ENCODE measurements at places on chromosomes 5 and 9.

- no peak for DNase-seq
Observed at GRCh38 chr5:94618029-94618492, 343 bp downstream of the KIAA0825 start.

GRCh38 chr5:140011297-140011802, 31.7 kb downstream of the NRG2 start:
- no peak for DNase-seq

GRCh38 chr9:9612270-9612669, 1000.5 kb downstream of the PTPRD start:
- DNase-seq: no peak

DNA sequence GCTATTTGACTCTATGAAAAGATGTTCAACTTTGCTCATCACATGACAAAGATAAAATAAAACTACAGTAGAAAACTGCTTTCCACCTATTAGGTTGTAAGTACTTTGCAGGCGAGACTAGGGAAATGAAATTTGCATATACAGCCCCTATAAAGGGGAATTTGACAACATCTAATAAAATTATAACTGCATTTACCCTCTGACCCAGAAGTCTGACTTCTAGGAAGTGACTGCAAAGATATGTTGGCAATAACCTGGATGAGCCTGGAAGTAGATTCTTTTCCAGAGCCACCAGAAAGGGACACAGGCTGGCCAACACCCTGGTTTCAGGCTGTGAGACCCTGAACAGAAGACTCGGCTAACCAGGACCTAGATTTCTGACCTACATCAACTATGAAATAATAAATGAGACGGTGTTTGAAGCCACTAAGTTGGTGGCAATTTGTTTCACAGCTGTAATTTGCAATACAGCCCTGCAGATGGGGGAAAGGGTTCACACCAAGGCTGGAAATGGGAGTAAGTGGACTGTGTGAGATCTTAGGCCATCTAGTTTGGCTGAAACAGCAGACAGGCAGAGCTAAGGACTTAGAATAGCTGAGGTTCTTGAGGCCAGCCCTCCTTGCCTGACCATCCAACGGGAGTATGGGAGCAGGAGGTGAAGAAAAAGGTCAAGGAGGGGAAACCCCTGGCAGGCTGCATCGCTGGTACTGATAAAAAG, 106.6 kb downstream of the SIL1 start:
- DNase-seq: no peak

DNA sequence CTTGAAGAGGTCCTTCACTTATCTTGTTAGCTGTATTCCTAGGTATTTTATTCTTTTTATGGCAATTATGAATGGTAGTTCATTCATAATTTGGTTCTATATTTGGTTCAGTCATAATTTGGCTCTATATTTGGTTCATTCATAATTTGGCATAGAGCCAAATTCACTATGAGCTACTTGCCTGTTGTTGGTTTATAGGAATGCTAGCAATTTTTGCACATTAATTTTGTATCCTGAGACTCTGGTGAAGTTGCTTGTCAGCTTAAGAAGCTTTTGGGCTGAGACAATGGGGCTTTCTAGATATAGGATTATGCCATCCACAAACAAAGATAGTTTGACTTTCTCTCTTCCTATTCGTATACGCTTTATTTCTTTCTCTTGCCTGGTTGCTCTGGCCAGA, 142.2 kb downstream of the PLCXD3 start:
- no peak for DNase-seq

GRCh38 chr5:75300084-75300483, 36.9 kb upstream of the HMGCR start:
- DNase-seq: no peak

DNA sequence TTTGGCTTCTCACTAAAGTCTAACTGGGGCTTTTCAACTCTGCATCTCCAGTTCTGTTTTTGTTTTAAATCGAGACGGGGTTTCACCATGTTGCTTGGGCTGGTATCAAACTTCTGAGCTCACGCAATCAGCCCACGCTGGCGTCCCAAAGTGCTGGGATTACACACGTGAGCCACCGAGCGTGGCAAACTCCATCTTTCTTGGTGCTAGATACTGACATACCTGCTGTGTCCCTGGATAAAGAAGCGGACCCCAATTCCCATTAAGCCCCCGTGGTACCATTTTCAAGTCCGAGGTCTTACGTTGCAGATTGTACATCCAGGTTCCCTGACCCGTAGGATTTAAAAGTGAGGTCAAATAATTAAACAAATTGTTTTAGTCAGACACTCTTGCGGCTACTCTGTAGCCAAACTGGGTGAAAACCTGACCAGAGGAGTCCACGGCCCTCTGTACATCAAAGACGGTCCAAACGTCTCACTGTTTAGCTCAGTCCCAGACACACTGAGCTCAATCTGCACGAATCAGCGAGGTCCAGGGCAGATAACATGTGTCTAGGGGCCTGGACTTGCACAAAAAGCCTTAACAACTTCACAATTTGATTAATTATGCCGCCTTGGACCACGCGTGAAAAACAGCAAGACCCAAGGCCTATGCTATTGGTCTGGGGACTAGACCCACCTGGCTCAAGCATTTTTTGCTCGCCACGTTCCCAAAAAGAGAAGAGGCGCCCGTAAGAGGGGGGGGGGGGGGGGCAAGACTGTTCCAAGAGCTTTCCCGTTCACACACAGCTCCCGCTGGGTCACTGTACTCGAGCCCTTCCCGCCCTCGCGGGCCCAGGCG, 727 bp upstream of the DNAJA1 start:
- DNase-seq: no peak

DNA sequence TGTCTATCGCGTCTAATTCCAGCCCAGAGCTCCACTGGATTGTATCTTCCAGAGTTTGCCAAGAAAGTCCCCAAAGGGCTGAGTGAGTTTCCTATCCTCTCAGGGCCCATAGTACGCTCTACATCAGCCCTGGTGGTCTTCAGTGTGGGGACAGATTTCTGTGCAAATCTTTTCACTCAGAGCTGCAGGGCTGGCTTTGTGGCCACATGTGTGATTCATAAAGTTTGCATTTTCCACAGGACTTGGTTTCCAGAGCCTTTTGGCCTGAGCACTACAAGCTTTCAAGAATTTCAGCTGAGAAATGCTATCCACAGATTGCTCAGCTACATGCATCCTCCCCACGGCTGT, 76.7 kb upstream of the CXCL14 start:
- no peak for DNase-seq

GRCh38 chr5:146656703-146657102, 140.7 kb upstream of the GPR151 start:
- no peak for DNase-seq

GRCh38 chr5:139878093-139878492, 82.5 kb downstream of the PSD2 start:
- no peak for DNase-seq

- DNase-seq: peak; percentile 5
Observed at GRCh38 chr5:72241346-72242003, 78.6 kb downstream of the MRPS27 start.

DNA sequence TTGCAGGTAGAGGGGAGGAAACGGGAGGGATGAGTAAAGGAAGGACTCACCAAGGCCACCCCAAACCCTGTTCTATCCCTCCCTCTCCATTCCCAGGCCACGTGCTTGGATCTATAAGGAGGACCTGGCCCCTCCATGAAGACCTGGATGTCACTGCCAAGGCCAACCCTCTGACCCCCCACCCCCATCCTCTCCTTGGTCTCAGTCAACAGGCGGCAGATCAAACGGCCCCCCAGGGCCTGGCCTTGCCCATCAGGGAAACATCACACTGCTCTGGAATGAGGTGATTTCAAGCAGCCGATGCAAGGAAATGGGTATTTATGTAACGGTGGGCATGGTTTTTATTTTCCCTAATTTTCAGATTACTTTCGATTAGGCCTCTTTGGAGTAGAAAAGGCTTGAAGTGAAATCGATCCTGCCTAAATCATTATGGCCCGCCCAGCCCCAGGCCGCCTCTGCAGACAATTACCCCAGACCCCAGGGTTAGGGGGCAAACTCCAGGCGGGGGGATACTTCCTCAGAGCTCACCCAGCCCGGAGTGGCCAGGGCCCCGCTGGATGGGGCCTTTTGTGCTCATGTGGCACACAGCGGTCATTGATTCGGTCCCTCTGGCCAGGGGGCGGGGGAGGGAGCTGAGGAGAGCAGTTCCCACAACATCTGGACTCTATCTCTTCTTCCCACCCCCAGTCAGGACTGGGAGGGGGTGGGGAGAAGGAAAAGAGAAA, 125.3 kb downstream of the PHF2 start:
- no peak for DNase-seq

GRCh38 chr5:133778636-133779035, 166.3 kb upstream of the FSTL4 start:
- DNase-seq: no peak

DNA sequence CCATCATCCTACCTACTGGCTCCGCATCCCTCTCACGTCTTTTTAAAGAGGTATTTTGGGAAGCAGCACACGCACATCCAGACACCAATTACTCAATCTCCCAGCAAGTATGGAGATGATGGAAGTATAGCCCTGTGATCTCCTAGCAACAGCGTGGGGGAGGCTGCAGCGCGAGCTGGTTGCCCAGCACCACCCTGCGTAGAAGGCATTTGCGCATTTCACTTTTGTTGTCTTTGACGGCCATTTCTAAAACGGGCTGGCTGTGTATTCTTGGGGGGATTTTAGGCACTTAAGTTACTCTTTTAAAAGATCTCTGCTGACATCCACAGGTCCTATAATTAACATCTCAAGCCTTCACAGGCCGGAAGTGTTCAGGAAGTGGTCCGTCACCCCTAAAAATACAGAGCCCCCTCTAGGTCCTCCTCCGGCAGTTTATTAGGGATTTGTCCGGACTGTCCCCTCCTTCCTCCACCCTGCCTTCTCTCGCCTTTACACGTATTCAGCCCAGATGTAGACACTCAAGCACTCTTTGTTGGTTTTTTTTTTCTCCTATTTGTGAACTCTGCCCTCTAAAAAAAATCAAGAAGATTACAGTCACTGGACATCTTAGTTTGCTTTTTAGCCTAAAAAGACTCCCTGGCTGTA, 371.4 kb downstream of the NTRK2 start:
- DNase-seq: peak; percentile 38

DNA sequence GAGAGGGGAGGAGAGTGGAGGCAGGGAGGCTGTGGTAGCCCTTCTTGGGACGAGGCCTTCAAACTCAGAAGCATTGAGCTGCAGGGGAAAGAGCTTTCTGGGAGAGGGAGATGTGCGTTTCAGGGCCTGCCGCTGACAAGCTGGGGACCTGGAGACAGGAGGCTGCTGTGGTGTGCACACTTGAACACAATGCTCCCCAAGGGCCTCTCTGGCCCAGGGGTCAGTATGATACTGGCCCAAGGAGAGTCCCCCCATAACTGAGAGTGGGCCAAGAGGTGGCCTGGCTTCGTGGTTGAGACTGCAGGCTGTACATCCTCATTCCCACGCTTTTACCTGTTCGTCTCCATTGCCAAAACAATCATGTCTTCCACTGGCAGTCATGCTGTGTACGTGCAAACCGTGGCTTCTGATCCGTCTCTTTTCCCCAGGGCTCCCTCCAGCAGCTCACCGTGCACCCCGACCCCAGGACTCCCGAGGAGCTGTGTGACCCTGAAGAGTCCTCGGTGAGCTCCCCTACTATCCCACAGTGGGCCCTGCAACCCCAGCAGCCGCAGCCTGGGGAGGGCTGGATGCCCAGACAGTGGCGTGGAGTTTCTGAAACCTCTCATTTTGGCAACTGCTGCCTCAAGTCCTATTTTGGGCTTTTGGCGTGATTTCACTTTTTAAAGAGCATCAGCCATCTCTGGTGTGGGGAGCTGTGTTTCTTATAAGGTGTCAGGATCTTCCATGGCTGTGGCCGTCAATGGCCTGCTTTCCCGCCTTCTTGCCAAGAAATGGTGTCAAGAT, 43.4 kb downstream of the COL15A1 start:
- no peak for DNase-seq

DNA sequence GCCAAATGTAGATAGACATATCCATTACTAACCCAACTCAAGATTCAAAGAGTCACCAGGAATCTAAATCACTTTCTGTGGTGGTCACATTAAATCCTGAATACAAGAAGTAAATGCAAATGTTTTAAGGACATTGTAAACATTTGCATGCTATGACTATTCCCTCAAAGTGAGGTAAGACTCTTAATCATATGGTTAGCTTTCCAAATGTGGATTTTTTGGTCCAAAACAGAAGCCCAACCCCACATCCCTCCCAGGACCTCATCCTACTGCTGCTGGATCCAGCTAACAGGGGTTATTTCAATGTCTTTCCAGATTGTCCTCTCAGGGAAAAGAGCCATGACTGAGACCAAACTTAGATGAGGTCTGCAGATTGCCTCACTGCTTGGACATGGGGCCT, 228.1 kb upstream of the PANK3 start:
- DNase-seq: no peak

DNA sequence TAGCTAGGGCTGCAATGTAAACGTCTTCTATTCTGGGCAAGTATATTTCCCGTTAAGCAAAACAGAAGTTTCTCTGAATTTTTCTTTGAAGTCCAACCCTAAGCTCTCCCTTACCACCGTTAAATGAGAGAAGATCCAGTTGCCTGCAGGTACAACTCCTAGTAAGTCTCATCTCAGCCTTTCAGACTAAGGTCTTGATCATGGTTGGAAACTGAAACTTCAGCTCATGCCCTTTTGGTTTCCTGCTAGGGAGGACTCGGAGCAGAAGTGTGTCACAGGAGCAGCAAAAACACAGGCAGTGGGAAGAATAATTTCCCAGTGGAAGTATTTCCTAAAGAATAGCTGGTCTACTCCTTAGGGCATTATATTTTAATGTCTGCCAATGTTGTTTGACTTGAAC, 717.9 kb downstream of the PRELID2 start:
- no peak for DNase-seq

DNA sequence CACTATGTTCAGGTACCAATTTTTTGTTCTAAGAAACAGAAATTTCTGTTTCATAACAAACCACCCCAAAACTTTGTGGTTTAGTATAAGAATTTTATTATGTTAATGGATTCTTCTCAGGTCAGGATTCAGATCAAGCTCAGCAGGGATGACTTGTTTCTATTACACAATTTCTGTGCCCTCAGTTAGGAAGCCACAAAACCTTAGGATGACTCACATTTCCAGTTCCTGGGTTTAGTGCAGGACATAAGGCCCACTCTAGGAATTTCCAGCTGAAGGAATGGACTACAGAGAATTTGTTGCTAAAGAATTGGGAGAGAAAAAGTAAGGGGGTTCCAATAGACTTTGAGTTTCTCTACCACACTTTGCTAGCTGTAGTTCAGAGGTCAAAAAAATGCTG, 629.3 kb downstream of the ANXA1 start:
- no peak for DNase-seq

DNA sequence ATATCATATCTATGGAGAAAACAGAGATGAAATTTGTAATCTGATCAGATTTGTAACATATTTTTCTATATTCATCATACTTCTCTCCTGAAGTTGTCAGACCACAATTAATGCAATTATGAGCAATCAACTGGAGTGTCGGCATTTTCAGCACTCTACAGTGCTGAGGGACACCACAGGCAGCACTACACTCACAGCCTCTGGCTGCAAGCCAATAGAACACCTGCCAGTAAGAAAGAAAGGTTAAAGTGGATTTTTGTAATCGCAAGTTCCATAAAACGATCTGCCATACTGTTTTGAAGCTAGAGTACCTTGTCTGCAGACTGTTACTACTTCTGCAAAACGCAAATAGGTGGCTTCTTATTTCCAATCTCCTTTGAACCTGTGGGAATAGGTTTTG, 147.6 kb downstream of the ADAMTS6 start:
- DNase-seq: no peak

- peak; percentile 93 for DNase-seq
Observed at GRCh38 chr5:180809403-180810209, 7.0 kb upstream of the MGAT1 start.
